Stimulated activated memory B cell treated with anti-CD40 and anti-IgM and Interleukin-4, amounts not matched to agents 10 μg/mL and 1 μg/mL and 100 μg/mL, for 72 hours (primary cell): ENCODE measurements at places on chromosomes 3 and 15.

GRCh38 chr3:139745831-139746230, 68.1 kb upstream of the NMNAT3 start:
- no peak for ATAC-seq

DNA sequence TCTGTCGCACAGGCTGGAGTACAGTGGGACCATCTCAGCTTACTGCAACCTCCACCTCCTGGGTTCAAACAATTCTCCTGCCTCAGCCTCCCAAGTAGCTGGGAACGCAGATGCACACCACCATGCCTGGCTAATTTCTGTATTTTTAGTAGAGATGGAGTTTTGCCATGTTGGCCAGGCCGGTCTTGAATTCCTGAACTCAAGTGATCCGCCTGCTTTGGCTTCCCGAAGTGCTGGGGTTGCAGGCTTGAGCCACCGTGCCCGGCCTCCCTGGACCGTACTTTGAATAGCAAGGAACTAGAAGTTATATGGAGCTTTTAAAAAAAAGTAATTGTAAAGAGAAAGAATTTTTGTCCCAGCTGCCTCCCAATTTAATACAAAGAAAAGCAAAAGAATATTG, 8.3 kb upstream of the ANKUB1 start:
- ATAC-seq: no peak

DNA sequence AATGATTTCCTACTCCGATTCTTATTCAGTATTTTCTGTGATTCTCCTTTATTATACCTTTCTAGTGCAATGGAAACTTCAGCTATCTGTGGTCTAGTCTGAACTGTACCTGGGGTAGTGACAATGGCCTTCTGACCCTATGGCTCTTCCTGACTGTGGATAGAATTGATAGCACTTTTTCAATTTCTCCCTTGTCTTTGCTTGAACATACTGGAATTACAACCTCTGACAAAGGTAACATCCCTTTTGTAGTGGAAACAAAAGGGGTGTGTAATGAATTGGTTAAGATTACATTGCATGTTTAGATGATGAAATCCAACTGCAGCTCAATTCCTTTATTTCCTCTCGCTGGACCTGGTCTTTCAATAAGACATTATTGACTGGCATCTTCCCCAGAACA, 21.0 kb upstream of the SOX2 start:
- ATAC-seq: no peak

DNA sequence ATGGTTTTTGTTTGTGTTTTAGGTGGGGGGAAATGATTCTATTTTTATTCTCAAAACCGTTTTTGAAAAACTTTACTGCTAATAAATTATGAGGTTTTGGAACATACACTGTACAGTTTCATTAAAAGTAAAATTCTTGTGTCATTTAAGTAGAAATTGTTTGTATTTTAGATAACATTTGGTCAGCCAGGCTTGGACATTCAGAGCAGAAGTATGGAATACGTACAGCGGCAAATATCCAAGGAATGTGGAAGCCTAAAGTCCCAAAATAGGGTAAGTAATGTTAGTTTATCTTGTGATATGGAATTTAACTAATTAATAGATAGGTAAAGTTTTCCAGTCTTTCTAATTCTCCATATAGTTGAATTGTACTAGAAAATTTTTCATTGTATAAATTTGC, 96.6 kb downstream of the SPRED1 start:
- no peak for ATAC-seq

GRCh38 chr15:73927003-73927475, 777 bp downstream of the LOXL1 start:
- ATAC-seq: peak; percentile 9

DNA sequence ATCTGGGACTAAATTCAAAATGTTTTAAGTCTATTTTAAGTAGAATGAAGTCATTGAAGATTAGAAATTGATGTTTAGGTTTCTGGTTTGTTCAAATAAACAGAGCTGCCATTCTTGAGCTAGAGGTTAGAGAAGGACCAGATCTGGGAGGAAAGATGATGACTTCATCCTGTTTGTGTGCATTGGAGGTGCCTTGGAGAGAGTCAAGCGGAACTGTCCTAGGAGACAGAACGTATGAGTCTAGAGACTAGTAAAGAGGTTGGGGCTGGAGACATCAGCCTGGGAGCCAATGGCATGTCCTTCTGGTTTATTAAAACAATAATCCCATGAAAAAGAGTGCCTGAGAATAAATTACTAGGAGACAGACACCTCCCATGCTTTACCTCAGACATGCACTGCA, 303.4 kb downstream of the KBTBD8 start:
- no peak for ATAC-seq

DNA sequence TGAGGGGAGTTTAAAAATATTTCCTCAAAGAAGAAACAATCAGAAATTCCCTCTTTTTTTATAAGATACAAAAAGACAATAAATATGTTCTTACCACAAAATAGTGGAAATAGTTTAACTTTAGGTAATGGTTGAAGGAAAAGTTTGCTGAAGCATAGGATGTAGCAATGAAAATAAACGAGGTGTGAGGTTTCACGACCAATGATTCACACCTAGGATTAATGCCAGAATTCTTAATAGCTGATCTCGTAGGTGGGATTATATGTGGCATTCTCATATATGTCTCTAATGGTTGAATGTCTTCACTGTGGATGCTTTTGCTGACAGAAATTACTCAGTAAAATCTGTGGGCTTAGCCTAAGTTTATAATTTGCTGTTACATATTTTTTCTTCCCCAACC, 467.7 kb downstream of the FGF12 start:
- no peak for ATAC-seq

- no peak for ATAC-seq
Observed at GRCh38 chr15:33159726-33160453, 34.6 kb downstream of the FMN1 start.

GRCh38 chr3:185280572-185281365, 26.9 kb upstream of the EHHADH start:
- ATAC-seq: no peak

DNA sequence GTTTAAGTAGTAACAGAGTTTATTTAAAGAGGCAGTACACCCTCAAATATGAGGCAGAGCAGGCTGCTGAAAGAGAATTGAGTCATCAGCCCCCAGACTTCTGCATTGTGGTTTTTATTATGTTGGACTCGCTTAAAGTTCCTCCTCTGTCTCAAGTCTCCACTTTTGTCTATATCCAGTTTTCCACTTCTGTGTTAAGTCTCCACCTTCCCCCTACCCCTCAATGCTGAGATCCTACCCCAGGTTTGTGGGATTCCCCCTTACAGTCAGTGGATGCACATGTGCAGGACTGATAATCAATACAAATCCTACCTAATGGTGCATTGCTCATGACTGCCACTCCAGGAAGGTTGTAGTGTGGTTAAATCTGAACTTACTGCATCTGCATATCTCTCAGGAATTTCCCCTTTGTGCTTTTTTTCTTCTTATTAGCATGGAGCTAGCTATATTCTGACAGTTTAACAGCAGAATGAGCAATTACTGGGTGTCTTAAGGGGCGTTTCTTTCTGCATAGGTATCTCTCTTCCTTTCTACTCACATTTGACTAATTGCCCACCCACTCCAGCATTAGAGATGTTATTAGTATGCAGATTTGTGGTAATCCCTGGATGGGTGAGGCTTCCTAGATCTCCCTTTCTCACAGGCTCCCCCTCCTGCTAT, 11.9 kb upstream of the CD200R1L start:
- ATAC-seq: peak; percentile 90

DNA sequence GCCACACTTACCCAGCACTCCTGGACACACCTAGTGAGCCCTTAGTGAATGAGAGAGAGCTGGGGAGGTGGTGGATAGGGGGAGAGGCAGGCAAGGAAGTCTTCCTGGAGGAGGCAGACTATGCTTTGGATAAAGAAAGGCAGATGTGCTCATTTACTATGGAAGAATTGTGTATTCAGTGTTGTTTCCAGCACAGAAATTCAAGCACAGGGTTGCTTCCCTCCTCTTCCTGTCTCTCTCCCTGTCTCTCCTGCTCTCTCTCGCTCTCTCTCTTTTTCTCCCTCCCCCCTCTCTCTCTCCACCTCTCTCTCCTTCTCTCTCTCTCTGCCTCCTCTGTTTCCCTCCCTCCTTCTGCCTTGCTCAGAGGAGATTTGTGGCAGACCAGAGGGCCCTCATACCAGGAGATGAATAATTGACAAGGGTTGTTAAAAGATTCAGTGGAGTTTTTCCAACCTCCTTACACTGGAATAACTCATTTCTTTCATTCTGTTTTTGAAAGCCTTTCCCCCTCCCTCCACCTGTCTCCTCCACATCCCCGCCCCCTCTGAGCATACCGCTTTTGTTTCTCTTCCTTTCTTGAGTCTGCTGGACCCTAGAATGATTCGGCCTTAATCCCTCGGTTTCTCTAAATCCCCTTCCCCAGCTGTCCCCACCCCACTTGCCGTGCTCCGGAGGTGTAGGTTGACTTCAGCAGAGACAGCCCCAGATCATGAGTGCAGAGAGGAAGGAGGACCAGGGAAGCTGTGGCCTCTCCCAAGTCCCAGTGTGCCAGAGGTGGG, 65.6 kb downstream of the CCDC33 start:
- no peak for ATAC-seq

DNA sequence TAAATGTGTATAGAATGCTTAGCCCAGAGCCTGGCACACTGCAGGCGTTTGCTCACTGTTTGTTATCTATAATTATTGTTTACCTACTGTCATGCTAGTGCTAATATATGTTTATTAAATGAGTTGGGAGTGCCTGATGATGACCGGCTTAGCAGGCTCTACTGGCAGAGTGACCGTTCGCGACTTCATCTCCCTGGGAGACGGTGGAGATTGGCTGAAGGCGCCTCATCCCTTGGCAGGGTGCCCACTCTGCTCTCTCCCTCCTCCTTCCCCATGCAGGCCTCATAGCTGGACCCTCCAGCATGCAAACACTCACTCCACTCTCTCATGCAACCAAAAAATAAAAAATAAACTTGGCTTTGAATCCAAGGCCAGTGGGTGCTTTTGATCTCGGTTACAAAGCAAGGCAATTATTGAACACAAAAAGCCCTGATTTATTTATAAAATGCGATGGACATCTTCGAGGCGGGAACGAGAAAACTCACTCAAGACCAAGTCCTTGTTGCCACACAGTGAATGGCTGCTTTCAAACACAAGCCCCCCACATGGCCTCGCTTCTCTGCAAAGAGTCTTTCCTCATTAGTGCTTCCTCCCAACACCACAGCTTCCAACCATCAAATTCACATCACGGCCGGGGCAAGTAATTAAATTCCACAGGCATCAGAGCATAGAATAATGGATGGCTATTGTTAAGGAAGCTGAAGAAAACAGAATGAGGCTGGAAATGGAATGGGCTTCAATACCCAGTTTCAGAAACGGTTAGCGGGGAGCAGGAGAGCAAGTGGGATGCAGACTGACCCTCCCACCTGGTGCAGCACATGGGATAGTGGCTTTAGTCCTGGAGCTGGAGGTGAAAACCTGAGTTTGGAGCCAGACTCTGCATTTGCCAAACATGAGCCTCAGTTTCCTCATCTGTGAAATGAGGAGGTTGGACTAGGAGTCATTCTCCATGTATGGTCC, 135.7 kb upstream of the RAD18 start:
- ATAC-seq: no peak

DNA sequence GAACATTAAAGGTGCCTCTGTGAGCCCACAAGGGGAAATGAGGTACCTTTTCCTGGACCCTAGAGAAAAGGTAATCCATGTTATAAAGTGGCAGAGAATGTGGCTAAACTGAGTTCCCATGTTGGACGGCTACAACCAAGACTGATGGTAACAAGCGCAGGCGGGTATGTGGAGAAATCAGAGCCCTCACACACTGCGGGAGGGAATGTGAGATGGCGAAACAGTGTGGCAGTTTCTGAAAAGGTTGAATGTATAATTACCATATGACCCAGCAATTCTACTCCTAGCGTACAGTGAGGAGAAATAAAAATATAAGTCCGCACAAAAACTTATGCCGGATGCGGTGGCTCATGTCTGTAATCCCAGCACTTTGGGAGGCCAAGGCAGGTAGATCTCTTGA, 24.1 kb upstream of the SHISA5 start:
- no peak for ATAC-seq

- ATAC-seq: no peak
Observed at GRCh38 chr3:189498995-189499704, 132.0 kb upstream of the TP63 start.

- no peak for ATAC-seq
Observed at GRCh38 chr15:62109982-62110851, 43.4 kb downstream of the C2CD4A start.

GRCh38 chr3:185292238-185292637, 38.4 kb upstream of the EHHADH start:
- no peak for ATAC-seq

DNA sequence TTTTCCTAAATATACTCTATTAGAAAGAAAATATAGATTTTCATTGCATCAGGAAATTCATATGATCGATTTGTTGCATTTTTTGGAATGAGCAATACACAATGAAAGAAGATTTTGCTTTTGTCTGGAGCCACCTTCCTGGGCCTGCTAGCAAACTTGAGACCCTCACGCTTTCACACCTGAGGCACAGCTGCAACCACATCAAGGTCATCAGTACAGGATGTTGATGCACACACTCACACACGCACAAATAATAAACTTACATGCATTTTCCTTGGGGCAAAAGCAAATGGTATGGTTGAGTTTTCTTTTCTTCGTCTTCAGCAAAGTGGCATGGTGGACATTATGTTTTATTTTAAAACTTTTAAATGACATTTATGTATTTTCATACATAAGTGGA, 64.8 kb upstream of the SATB1 start:
- no peak for ATAC-seq

- ATAC-seq: no peak
Observed at GRCh38 chr15:69237718-69238117, 61.0 kb upstream of the PAQR5 start.

GRCh38 chr15:75203908-75204263, 2.2 kb downstream of the C15orf39 start:
- ATAC-seq: no peak

- peak; percentile 54 for ATAC-seq
Observed at GRCh38 chr3:61157414-61157813, 93.8 kb downstream of the FHIT start.

- ATAC-seq: no peak
Observed at GRCh38 chr3:74636981-74637380, 22.5 kb upstream of the CNTN3 start.

DNA sequence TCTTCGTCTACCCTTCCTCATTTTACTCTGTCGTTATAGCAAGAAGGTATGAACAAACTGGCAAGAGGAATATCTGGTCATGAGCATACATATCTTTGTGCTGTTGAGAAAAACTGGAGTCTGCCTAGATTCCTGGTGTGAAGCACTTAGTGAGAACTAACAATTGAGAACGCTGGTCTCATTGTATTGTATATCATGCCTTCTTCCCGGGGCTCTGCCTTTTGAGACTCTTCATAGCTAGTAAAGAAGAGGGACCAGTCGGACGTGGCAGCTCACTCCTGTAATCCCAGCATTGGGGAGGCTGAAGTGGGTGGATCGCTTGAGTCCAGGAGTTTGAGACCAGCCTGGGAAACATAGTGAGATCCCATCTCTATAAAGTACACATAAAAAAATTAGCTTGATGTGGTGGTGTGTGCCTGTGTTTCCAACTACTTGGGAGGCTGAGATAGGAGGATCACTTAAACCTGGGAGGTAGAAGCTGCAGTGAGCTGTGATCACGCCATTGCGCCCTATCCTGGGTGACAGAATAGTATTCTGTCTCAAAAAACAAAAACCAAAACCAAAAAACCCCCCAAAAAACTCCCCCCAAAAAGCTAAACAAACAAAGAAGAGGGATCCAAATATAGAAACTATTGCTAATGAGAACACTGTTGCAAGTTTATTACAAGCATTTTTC, 11.8 kb downstream of the CMC1 start:
- no peak for ATAC-seq

GRCh38 chr15:48466820-48467219, 135.6 kb downstream of the DUT start:
- ATAC-seq: no peak

- no peak for ATAC-seq
Observed at GRCh38 chr3:184085389-184085852, 11.4 kb upstream of the HTR3E start.

GRCh38 chr15:65132878-65133547, 595 bp downstream of the PDCD7 start:
- peak; percentile 78 for ATAC-seq
